ENCODE measurements at places on chromosomes 7 and 10.

GRCh38 chr7:25384788-25385505 is 156.7 kb upstream of the NPVF start:
- DNase-seq = no peak

DNA sequence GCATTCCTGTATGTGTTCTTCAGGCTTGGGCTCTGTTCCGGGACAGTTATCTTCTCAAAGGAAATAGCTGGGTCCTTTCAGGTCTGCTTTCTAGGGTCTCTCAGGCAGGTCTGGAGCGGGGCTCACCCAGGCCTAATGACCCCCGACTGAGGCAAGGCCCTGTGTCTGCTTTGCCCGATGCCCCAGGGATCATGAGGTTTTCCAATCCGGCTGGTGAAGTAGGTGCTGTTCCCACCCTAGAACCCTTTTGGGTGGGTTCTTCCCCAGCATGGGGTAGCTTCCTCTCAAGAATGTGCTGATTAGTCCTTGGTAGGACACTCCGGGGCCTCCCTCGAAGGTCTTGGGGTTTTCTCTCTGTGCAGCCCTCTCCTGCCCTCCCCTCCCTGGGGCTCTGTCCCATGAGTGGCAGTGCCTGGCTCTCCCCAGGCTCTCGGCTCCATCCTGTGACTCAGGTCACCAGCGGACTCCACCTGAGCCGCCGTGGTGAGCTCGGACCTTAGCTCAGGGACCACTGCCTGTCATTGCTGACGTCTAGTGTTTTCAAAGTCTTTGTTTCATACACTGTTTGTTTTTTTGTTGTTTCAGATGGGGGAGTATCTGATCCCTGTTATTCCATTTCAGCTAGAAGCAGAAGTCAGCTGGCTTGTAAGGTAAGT is 71.0 kb upstream of the NKX6-2 start:
- DNase-seq = no peak

DNA sequence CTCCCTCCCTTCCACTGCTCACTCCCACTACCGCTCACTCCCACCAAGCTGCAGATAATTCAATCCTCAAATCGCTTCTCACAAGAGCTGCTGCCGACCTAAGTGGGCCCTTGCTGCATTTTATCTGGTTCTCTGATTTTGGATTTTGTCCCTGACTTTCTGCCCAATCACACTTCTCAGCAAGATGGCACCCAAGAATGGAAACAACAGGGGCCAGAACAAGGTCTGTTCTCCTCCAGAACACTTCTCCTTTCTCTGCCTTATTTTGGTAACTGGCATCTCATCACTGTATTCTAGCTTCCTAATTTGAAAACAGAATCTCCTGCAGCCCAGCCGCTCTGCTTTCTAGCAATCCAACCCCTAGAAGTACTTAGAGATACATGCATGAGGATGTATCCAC is 172.8 kb downstream of the GRID1 start:
- DNase-seq = no peak

DNA sequence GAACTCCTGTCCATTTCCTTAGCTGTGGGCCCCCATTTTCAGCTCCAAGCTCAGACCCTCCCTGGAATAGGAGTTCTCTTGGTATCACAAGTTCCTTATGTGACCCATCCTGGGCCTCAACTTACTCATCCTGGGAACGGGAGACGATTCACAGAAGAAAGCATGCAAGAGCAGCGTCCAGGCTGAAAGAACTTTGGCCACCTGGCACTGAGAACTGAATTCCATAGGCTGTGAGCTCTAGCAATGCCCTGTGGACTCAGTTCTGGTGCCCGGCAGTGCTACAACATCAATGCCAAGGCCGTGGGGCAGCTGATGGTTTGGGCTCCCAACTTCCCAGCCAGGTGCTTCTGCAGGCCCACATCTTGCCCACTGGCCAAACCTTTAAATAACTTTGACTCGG is 3.9 kb upstream of the CUEDC2 start:
- no peak for DNase-seq

DNA sequence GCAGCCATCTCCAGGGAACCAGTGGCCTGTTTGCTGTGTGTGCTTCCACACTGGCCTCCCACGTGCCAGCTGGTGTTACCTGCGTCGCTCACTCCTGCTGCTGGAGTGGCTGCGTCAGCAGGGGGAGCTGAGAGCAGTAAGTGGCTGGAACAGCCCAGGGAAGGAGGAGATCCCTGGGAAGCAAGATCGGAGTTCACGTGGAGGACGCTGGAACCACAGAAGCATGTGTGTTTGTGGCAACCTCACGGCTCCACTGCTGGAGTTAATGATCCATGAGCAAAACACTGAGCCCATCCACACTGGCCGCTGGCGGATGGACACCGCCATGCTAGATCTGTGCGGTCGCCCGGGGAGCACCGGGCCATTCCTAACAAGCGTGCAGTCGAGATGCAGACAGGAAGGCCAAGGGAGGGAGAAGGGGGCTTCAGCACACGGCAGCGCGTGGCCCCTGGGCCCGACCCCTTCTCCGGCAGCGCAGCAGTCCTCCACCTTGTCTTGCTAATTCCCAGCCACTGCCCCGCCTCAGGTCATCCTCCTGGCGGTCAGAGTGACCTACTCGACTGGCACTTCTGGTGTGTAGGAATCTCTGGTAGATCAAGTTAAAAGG is 68.5 kb upstream of the EEPD1 start:
- no peak for DNase-seq

- no peak for DNase-seq
Measured at GRCh38 chr7:27066148-27066547, 29.7 kb downstream of the HOXA1 start.

- DNase-seq = no peak
Measured at GRCh38 chr7:37289367-37289766, 159.3 kb downstream of the ELMO1 start.

DNA sequence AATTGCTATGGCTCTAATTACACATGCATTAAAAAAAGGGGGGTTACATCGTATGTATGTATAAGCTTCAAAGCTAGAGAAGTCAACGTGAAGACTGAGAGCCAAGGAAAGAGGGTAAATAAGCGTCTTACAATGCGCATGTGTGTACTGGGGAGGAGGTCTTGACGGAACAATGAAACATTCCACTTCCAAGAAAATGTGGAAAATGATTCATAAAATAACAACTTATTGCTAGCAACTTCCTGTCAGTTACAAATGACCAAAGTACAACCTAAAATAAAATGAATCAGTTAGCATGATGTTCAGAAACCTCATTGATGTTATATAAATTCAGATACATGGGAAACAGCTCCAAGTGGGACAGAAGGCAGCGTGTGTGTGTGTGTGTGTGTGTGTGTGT is 104.1 kb upstream of the RHEB start:
- DNase-seq = no peak

GRCh38 chr7:26348234-26348851 is 56.7 kb downstream of the SNX10 start:
- no peak for DNase-seq

GRCh38 chr10:125079091-125079600 is 81.2 kb downstream of the CTBP2 start:
- no peak for DNase-seq

- DNase-seq = no peak
Measured at GRCh38 chr7:151197932-151198331, 10.9 kb upstream of the ASB10 start.

GRCh38 chr7:77258593-77258992 is 59.0 kb upstream of the FGL2 start:
- no peak for DNase-seq

GRCh38 chr10:61841338-61841875 is 60.1 kb upstream of the ARID5B start:
- DNase-seq = no peak

- no peak for DNase-seq
Measured at GRCh38 chr10:72665925-72666324, 26.0 kb upstream of the MCU start.

DNA sequence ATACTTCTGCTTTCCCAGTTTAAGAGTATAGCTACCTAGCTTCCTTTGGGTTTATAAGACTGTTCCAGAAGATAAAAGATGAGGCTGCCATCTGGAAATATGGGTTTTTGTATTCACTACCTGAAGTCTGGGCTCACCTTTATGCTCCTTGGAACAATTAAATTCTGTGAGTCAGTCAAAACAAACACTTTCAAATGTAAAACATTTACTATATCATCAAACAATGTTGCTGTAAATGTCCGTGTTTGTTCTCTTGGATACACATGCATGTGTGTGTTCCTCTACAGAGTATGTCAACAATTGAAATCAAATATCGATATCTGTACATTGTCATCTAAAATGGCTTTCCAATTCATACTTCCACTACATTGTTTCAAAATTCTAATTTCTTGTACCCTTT is 525.6 kb downstream of the MDFIC start:
- DNase-seq = no peak

- DNase-seq = no peak
Measured at GRCh38 chr10:121237718-121238117, 360.5 kb downstream of the FGFR2 start.

- DNase-seq = no peak
Measured at GRCh38 chr10:103154521-103155299, 38.4 kb downstream of the NT5C2 start.

DNA sequence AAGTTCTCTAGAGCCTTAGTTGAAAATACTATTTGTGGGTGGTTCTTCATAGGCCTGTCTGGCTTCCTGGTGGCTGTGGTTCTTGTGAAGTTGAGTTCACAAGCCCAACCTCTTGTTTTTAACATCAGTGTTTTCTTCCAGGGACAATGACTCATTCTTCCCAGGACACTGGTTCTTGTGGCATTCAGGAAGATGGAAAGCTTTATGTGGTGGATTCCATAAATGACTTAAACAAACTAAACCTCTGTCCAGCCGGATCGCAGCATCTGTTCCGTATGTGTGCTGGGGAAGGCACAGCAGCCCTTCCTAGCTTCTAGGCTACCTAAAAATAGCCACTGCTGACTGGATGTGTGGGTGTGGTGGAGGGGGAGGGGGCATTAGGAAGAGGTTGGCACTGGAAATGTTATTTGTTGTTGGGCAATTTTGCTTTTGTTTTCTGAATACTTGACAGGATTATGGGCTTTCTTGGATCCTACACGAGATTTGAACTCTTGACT is 3.9 kb downstream of the LSMEM1 start:
- DNase-seq = no peak

DNA sequence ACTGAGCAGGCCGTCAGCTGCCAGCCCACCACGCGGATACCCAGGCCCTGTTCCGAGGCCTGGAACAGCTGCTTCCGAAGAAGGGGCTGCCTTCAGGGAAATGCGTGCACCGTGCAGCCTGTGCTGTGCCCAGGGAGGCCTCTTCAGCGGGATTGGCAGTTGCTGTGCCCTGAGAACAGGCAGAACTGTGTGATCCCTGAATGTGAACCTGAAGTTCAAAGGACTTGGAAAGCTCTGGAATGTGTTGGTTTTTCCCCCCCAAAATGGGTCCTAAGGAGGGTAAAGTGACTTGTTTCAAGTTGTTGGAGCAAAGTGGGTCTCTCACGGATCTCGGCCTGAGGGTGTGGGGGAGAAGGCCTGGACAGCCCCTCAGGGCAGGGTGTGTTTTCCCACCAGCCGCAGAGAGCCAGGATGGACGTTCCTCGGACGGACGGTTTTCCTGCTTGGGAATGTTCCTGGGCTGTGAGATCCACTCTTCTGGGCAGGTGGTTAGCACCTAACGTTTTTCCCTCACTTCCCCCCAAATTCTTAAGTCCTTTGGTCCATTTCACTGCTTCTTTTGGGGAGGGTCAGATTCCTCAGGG is 2.1 kb downstream of the SPRN start:
- no peak for DNase-seq

GRCh38 chr7:18874880-18875279 is 242.6 kb downstream of the TWIST1 start:
- DNase-seq = no peak

- DNase-seq = no peak
Measured at GRCh38 chr10:51384971-51385370, 310.7 kb downstream of the PRKG1 start.

DNA sequence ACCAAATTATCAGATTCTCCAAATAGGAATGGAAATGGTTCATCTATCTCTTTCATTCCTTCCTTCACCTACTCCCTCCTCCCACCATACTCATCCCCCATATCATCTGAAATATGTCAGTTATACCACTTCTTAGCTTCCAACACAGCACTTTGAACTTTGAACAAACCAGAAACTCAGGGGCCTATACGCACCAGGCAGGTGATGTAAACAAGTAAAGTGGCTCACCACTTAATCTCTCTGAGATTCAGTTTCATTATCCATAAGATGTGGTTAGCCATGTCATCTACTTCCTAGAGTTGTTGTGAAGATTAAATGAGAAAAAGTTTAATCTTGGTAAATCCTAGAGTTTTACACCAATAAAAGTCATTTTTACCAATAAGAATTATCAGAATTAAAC is 65.9 kb upstream of the LRRN3 start:
- DNase-seq = no peak

- DNase-seq = no peak
Measured at GRCh38 chr7:92797693-92798092, 38.7 kb downstream of the CDK6 start.

DNA sequence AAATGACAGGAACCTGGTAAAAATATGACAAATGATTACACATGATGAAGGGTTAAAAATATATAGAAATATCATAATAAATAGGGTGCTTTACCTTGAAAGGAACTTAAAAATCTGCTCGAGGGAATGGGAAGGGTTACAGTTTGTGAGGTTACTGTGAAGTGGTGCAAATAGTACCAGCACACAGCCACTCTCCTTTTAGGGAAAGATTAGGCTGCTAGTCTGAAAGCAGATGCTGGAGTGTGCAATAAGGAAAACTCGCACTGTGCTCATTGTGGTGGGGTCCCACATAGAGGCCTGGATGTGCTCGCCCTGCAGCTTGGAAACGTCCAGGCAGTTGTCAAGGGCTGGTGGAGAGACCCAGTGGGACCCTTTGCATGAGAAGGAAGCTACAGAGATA is 145.9 kb upstream of the TBX20 start:
- DNase-seq = no peak

GRCh38 chr7:156927571-156928405 is 21.7 kb upstream of the NOM1 start:
- no peak for DNase-seq

DNA sequence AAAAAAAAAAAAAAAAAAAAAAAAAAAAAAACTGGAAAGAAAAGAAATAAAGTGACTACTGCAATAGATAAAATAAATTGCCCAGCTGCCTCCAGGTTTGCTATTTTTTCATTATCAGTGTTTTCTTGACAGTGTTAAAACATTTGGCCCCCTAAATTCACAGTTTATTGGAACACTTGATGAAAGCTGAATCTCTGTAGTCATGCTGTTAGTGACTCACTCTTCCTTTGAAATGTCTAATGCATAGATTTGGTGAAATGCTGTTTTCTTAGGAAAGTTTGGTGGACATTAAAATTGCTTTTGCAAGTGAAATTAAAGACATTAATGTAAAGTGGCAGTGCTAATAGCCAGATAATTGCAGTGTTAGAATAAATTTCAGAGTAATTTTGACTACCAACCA is 785.2 kb downstream of the NRG3 start:
- no peak for DNase-seq

- DNase-seq = no peak
Measured at GRCh38 chr10:115624448-115624847, 531.3 kb downstream of the ATRNL1 start.
